ENCODE measurements at places on chromosomes 11 and 22. TPM values are rescaled to one million over a fixed set of nuclear protein-coding genes. Genes with fewer than 3 reads are reported as not detected.

Gene KDM4D
- total RNA-seq = 1.4 TPM

Gene APOL1
- 9.8 TPM for total RNA-seq

Gene TRPM5
- total RNA-seq = not detected

Gene TMEM126A
- total RNA-seq = 68.8 TPM

Gene RPS13
- total RNA-seq = 684 TPM

Gene OR52K1
- total RNA-seq = under 0.01 TPM

Gene CABP4
- not detected for total RNA-seq

Gene VPREB3
- total RNA-seq = not detected

Gene LINC01488
- total RNA-seq = not detected

Gene FAM111B
- total RNA-seq = 22.4 TPM

Gene CADM1
- 5.5 TPM for total RNA-seq

Gene INTS4
- total RNA-seq = 40.6 TPM

Gene RIMBP3B
- 0.11 TPM for total RNA-seq

Gene KLHL22
- 45.9 TPM for total RNA-seq

Gene FGF19
- total RNA-seq = not detected

Gene ZDHHC13
- 22.9 TPM for total RNA-seq

Gene SLC22A6
- total RNA-seq = not detected

Gene WNT7B
- total RNA-seq = 0.33 TPM

Gene ACRV1
- not detected for total RNA-seq

Gene KREMEN1
- 6.6 TPM for total RNA-seq

Gene NRIP3
- 37.9 TPM for total RNA-seq

Gene MOGAT2
- total RNA-seq = not detected

Gene DDI1
- not detected for total RNA-seq

Gene EMID1
- total RNA-seq = not detected

Gene IL10RA
- 0.50 TPM for total RNA-seq

Gene CNTF
- total RNA-seq = 3.3 TPM

Gene ST14
- under 0.01 TPM for total RNA-seq

Gene CYB5R2
- 20.0 TPM for total RNA-seq

Gene GLB1L3
- not detected for total RNA-seq

Gene MRGPRX4
- total RNA-seq = not detected

Gene KCNJ11
- total RNA-seq = not detected

Gene FAM83F
- under 0.01 TPM for total RNA-seq

Gene TRIM49
- total RNA-seq = not detected

Gene BTG4
- total RNA-seq = not detected

Gene UCP3
- total RNA-seq = 0.11 TPM

Gene UPK3A
- total RNA-seq = not detected

Gene SFI1
- 28.6 TPM for total RNA-seq

Gene MMP8
- total RNA-seq = 0.11 TPM

Gene SOX6
- total RNA-seq = 0.62 TPM

Gene P2RX3
- not detected for total RNA-seq

Gene TANGO2
- 62.5 TPM for total RNA-seq

Gene RFPL3
- total RNA-seq = not detected

Gene KIRREL3
- total RNA-seq = 2.6 TPM

Gene CPT1B
- total RNA-seq = 1.7 TPM

Gene SERPIND1
- total RNA-seq = not detected

Gene TRPC6
- total RNA-seq = 1.00 TPM

Gene CRYBB3
- not detected for total RNA-seq

Gene NCAM1
- 35.1 TPM for total RNA-seq

Gene OR8G5
- total RNA-seq = not detected

Gene RAB30
- 11.6 TPM for total RNA-seq
